ENCODE measurements at places on chromosomes 1 and 21.

GRCh38 chr1:100219883-100220282 lies 29.8 kb downstream of the DBT start:
- no peak for DNase-seq

DNA sequence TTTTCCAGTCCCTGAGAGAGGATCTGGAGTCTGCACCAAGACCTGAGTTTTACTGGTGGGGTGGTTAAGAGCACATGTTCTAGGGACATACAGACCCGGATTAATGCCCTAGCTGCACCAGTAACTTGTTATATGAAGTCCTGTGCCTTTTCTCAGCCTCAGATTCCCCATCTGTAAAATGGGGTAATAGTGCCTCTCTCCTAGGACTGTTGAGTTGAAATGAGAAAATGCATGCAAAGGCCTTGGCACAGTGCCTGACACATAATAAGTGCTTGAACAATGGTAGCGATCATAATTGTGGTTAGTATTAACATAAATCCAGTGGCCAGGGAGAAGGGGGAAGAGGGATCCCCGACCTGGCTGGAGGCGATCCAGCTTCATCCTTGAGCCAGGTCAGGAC lies 12.3 kb downstream of the AHDC1 start:
- no peak for DNase-seq

- no peak for DNase-seq
Measured at GRCh38 chr1:225509376-225509707, 81.5 kb upstream of the LBR start.

GRCh38 chr1:33548319-33548718 lies 75.9 kb downstream of the ZSCAN20 start:
- no peak for DNase-seq

DNA sequence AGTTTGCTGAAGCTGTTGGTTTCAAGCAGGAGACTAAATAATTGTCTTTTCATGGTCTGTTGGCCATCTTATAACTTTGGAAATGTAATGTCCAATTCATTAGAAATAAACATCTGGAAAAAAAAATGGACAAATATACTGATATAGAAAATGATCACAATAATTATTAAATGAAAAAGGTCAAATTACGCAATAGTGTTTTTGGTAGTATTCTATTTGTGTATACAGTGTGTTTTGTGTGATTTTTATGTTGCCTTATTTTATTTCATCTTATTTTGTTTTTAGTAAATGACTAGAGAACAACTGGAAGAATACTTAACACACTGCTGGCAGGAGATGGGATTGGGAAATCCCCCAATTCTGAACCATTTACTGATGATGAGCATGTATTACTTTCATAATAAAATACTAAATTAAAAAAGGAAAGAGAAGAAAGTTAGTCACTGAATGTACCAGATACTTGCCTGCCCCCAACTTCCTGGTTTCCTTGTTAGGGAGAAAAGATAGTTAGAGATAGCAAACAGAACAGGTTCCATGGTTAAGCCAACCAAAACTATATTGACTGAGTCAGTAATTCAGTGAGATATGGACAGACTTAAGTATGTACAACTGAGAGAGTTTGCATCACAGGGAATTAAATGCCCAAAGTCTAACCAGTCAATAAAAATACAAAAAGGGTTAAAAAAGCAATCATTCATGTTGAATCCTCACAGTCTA lies 24.0 kb upstream of the SAMD13 start:
- DNase-seq, result no peak

Measured in thoracic aorta (tissue), 2 donors.